ENCODE measurements at places on chromosomes 7 and 10.

DNA sequence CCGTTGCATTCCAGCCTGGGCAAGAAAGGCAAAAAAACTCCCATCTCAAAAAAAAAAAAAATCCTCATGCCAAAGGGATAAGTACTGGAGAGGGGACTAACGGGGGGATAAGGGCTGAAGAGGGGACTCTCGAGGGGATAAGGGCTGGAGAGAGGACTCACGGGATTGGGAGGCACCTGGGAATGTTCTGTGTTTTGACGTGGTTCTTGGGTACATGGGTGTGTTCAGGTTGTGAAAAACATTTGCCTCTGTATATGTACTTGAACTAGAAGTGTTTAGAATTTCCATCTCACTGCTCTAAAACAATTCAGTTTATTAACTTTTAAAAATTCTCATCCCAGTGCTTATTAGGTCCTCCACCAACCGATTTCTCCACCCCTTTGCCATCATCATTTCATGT, 4.5 kb downstream of the FKBP6 start:
- DNase-seq: no peak

DNA sequence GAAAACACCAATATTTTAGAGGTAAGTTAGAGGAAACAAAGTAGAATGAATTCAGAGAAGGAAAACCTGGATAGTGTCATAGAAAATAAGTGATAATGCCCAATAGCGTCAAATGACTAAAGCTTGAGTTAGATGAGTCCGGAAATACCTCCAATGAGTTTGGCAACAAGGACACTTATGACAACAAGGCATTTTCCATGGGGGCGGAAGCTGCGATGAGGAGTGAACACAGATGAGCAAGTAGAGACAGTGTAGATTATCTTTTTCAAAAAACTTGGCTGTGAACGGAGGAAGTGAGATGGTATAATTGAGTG, 383 bp upstream of the R3HCC1L start:
- no peak for DNase-seq

GRCh38 chr10:33653584-33654367, 319.3 kb upstream of the NRP1 start:
- DNase-seq: no peak

GRCh38 chr7:82156893-82157292, 286.7 kb downstream of the CACNA2D1 start:
- no peak for DNase-seq

DNA sequence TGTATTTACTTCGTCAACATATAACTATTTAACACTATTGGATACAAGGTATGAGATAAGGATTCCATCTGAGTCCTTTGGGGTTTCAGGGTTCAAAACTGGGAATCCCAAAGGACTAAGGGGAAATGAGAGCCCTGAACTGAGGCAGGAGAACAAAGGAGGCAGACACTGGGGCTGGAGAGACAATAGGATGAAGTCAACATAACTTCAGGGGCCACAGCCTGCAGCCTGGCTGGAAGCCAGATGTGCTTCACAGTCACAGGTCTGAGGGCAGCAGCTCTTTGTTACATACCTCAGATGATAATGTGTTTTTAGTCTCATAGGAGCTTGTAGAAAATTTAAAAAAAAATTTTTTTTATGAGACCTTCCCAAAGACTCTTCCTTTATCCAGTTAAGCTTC, 73.3 kb downstream of the NRF1 start:
- no peak for DNase-seq

DNA sequence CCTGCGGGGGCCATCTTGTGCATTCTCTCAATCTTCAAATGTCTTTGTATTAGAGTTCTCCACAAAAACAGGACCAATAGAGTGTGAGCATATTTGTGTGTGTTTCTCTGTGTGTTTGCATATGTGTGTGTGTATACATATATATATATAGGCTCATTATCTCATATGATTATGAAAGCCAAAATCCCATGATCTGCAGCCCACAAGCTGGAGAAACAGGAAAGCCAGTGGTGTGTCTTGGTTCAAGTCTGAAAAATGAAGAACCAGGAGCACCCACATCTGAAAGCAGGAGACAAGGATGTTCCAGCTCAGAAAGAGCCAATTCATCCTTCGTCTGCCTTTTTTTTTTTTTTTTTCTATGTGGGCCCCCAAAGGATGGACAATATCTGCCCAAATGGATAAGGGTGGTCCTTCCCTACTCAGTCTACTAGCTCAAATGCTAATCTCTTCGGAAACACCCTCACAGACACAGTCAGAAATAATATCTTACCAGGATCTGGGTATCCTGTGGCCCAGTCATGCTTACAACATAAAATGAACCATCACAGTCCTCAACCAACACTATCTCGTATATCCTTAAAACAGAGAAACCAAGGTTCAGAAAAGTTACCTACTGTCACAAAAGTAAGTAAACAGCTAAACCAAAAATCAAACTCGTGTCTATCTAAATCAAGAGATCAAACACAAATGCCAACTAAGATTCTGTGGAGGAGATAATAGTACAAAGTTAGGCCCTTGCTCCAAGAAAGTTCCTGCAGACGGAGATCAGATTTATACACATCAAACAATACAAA, 141.9 kb downstream of the JMJD1C start:
- no peak for DNase-seq

GRCh38 chr7:14092331-14092730, 102.9 kb upstream of the ETV1 start:
- DNase-seq: no peak

GRCh38 chr10:16310440-16310839, 126.4 kb upstream of the PTER start:
- DNase-seq: no peak

DNA sequence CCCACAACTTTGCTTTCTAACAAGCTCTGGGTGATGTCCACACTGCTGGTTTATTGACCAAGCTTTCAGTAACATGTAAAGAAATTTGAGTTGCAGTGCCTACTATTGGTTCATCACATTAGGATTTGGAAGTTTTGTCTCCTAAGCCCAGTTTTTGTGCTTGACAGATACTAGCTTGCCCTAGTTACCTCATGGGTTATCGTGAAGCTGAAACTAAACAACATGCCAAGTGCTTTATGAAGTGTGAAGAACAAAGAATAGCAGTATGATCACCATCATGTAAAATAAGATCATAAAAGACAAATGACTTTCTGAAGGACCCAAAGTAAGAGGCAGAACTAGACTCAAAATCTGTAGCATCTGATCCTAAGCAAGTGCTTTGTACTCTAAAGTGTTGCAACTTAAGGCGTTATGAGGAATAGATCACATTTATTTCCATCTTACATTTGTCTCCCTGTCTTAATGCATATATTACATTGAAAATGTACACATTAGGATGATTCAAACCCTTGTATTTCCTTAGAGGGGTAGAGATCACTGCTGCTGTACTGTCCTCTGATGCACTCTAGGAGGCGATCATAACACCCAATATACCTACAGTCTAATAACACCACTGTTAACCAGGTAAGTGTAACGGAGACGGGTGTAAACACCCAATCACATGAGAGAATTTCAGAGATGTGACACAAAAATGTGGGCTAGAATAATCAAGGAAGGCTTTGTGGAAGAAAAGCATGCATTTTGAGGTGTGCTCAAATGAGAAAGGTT, 71.3 kb downstream of the NRCAM start:
- DNase-seq: no peak

DNA sequence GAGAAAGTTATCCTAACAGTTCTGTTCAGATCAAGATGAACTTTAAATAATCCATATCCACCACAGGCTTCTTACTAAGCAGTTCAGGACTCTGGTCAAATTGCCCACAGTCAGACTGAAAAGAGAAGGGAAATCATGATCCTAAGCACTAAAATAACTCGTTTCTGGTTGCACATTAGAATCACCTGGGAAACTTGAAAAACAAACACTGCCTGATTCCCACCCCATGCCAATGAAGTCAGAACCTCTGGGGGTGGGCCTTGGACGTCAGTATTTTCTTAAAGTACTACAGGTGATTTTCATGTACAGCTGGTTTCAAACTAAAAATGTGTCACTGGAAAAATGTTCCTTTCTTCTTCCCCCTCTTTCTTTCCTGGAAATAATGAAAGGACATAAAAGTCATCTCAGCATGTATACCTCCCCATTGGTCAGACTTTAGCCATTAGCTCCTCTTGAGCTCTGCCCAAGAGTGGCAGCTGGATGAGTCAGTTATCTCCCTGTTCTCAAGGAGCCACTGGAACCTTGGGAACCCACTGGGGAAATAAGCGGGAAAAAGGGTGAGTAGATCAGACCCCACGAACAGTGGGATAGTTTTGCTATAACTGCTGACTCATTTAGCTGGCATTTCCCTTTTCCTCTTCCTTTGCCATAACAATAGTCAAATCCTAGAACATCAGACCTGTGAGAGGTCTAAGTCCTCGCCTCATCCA, 75.3 kb upstream of the IL6 start:
- DNase-seq: no peak

DNA sequence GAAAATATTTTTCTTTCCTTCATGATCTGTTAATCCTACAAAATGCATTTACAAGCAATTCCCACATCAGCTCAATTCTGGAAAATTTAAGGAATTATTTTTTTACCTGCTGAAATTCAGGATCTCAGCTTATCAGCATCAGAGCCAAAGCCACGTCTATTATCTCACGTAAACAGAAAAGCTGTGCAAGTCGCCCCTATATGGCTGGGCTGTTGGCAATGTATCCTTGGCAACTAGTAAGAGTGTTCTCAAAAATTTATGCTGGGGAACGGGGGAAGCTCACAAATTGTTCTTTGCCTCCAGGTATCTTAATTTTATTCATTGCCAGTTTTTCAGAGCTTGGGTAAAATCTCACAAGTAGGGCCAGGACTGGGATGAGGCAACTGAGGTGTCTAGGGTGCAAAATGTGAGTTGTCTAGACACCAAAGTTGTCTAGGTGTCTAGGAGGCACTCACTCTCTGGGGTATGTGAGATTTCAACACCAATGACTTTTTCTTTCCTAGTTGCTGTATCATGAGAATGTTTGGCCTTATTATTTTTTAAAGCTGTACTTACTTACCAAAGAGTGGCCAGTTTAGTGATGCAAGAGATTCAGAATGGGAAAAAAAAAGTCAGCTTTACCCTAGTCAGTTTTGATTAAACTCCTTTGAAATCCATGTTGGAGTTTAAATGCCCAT, 5.1 kb downstream of the GSTO2 start:
- DNase-seq: no peak

DNA sequence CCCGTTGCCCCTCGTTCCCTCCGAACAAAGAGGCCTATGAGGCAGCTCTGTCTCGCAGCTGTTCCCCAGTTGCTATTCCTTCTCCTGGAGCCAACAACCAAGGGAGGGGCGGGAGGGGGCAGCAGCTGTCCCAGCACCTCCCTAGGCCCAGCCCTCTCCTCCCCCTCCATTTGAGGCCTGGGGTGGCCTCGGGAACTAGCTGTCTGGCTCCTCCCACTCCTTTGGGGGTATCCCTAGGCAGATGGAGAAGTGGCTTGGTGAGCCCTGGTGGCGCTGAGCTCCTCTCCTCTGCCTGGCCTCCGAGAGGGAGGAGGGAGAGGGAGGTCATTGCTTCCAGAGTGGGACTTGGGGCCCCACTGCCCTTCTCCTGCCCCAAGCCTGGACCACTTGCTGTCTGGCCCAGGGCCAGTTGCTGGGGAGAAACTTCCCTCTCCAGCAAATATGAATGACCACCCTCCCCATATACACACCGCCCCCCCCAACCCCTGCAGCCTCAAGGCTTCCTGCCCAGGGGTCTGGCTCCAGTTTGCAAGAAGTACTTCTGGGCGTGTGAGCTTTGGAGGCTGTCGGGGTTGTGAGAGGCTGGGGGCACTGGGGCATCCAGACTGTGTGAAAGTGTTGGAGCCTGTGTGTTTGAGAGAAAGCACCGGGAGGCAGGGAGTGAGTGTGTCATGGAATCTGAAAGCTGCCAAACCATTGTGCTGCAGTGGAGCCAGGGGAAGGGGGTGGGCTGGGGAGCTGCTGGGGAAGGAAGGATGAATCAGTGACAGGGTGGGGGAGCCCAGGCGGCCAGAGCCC, 3.1 kb downstream of the FLNC start:
- DNase-seq: peak; percentile 68

GRCh38 chr10:51124852-51125251, 50.6 kb downstream of the PRKG1 start:
- no peak for DNase-seq

GRCh38 chr7:30143748-30144251, 9.0 kb downstream of the MTURN start:
- DNase-seq: no peak

GRCh38 chr7:47836080-47836479, 112.2 kb downstream of the PKD1L1 start:
- no peak for DNase-seq

DNA sequence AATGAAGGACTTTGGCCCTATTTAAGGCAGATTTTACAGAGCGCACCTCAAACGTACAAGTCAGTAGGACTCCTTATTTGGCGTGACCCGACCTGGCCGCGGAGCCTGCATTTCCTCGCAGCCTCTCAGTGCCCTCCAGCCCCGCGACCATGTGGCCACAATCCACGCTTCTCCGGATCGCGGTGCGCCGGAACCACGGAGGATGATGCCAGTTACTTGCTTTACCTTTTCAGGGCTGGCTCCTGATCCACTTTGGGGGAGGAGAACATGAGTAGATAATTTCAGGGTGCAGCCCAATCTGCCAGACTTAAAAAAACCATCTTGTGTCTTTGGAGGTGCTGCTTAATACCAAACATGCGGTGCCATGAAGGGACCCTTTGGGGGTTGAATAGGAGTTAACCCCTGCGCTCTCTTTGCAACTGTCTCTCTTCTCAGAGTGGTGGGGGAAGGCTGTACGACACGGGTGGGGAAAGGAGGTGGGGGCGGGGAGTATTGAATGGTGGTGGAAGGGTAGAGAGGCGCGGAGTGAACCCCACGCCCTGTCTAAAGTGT, 1.5 kb downstream of the FRAT1 start:
- DNase-seq: peak; percentile 24

DNA sequence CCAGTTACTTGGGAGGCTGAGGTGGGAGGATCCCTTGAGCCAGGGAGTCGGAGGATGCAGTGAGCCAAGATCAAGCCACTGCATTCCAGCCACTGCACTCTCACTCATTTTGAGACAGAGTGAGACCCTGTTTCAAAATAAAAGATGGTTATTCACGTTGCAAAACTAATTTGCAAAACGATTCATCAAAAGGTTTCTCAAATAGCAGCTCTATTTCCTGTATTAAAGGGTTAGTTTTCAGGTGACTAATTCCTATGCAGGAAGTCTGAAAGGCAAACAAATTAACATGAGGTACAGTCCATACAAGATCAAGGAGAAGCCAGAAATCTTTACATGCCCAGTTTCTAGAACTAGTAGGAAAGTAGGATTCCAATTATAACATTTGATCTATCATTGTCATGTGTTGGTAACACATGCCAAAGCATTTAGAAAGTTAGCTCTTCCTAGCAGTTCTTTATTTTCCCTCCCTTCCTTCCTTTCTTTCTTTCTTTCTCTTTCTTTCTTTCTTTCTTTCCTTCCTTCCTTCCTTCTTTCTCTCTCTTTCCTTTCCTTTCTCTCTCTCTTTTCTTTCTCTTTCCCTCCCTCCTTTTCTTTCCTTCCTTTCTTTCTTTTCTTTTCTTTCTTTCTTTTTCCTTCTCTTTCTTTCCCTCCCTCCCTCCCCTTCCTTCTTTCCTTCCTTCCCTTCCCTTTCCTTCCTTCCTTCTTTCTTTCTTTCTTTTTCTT, 49.3 kb downstream of the DENND2A start:
- no peak for DNase-seq

DNA sequence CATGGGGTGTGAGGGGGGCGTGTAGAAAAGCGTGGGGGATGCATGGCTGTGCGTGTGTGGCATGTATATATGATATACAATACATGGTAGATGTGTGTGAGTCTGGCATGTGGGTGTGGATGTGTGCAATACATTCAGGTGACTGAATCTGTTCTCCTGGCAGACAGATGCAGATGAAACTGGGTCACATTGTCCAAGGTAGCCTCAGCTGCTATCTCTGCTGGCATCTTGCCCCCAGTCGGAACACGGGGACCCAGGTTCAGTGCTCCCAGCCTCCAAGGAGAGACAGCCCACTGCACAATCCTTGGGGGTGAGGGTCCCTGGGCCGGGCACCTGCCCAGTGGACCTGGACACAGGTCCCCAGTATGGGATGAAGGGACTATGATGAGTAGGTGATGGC, 12.4 kb upstream of the SRRM3 start:
- DNase-seq: no peak
